ENCODE measurements at places on chromosomes 3 and 15. TPM values are rescaled to one million over a fixed set of nuclear protein-coding genes. Genes with fewer than 3 reads are reported as not detected.

DNAH12 gene
- total RNA-seq, result 37.8 TPM

SOX14 gene
- total RNA-seq, result not detected

SCN10A gene
- not detected for total RNA-seq

CCR5 gene
- total RNA-seq, result 2.2 TPM

XCR1 gene
- 0.18 TPM for total RNA-seq

POTEB3 gene
- total RNA-seq, result not detected

FSD2 gene
- total RNA-seq, result not detected

BNC1 gene
- total RNA-seq, result 0.40 TPM
